ENCODE measurements at places on chromosomes 11 and 22.
A peak's percentile ranks its signal among the peaks of the same experiment; 100 is the strongest.

DNA sequence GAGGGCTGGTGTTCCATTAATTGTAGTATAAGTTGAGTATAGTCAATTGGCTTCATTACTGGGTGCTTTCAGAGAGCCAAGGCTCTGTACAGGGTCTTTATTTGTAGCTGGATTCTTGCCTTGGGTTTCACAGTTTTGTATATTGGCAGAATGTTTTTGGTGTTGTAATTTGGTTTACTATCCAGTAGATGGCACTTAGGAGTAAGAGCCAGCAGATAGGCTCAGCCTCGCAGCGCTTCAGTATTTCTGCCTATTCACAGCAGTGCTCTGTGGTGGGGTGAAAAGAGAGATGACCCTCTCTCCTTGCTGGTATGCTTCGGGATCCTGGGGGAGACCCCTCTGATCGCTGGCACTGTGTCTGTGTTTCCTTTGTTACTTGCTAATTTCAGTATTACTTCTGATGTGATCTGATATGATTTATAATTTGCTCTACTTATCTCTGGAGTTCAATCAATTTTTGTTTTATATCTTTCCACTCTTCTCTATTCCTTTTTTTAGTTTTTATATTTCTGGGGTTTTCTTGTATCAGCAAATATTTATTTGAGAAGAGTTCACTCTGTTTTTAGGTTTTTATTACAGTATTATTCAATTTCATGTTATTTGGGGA, 52.2 kb downstream of the ANO5 start:
- DNase-seq: peak; percentile 48

GRCh38 chr11:108571001-108571400, 22.6 kb downstream of the EXPH5 start:
- DNase-seq: no peak

DNA sequence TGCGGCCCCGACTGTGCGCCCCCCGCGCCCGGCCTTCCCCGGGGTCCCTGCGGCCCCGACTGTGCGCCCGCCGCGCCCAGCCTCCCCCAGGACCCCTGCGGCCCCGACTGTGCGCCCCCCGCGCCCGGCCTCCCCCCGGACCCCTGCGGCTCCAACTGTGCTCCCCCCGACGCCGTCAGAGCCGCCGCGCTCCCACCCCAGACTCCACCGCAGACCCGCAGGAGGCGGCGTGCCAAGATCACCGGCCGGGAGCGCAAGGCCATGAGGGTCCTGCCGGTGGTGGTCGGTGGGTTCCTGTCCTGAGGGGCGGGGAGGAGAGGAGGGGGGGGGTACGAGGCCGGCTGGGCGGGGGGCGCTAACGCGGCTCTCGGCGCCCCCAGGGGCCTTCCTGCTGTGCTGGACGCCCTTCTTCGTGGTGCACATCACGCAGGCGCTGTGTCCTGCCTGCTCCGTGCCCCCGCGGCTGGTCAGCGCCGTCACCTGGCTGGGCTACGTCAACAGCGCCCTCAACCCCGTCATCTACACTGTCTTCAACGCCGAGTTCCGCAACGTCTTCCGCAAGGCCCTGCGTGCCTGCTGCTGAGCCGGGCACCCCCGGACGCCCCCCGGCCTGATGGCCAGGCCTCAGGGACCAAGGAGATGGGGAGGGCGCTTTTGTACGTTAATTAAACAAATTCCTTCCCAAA, 3.1 kb downstream of the DRD4 start:
- DNase-seq: no peak

- no peak for DNase-seq
These were observed 256.0 kb upstream of the SESN3 start for GRCh38 chr11:95486979-95487378.

- DNase-seq: no peak
These were observed 27.1 kb upstream of the GAL start for GRCh38 chr11:68657021-68657780.

DNA sequence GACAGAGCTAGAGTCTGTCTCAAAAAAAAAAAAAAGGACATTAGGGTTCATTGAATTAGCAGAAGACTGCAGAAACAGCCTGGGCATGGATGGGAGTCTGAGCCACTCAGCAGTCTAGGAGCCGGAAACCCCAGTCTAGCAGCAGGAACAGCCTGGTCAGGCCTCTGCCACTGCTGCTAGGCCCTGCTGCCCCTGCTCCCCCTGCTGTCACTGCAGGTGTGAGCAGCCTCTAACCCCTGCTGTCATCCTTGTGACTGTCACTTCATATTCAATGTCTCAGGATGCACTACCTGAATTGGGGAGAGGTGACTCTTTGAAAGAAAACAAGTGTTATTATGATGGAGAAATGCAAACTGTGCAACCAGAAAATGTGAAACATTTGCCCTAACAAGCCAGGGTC, 7.0 kb upstream of the DDX17 start:
- DNase-seq: no peak

DNA sequence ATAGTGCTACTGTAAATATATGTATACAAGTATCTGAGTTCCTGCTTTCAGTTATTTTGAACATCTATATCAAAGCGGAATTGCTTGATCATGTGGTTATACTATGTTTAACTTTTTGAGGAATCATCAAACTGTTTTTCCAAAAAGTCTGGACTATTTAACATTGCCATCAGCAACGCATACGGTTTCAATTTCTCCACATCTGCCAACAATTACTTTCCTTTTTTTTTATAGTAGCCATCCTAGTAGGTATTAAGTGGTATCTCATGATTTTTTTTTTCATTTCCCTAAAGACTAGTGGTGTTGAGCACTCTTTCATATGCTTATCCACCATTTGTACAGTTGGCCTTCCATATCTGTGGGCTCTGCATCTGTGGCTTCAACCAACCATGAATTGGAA, 1.3 kb upstream of the UBE4A start:
- DNase-seq: no peak

DNA sequence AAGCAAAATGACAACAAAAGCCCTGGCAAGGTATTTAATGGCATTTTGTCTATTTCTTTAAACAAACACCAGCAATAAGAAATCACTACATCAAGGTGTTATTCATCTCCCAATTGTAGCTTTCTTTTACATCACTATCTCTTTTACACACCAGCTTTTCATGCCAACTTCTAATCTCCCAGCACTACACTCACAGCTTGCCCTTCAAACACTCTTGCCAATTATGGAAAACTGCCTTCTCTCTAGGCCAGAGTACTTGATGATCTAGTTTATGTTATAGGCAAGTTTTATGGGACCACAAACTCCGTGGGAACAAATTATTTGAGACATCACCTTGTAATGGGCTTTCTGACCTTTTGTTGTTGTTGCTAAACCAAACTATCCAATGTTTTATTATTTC, 61.3 kb downstream of the SVIP start:
- DNase-seq: no peak

DNA sequence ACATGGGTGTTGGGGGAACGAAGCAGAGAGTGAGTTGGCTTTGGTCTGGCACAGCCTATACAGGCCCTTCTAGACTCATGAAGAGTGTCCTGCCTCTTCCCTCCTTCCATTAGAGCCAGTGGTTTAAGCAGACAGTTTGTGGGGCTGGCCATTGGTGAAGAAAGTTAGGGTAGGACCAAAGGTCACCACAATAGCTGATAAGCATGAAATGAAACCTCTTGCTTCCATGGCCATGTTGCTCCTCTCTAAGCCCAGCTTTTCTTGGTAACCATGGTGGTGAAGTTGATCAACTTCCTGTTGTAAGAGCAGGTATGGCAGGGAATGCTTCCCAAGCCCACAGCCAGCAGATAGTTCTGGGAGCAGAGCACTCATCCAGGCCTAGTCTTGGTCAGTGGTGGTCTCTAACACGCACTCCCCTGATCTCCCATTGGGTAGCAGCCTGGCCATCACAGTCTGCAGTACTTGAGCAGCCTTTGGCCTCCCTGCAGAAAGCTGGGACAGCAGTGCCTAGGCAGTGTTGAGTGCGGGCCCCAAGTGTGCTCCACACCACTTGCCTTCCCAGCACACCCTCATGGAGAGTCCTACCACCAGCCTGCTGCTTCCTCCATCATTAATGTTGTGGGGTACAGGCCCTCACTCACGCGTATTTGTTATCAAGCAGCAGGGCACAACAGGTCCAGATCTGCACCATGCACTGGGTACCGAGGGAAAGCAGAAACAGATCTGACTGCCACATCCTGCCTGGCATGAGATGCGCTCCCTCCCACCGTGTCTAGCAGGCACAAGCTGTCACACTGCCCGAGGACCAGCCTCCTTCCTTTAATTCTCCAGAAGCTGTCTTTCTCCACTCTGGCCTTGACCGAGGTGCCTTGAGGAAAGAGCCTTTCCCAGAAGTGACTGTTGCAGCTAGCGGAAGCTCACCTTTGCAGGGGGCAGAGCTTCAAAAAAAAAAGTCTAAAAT, 65.8 kb upstream of the SUSD2 start:
- DNase-seq: no peak
